Activated CD8-positive, alpha-beta T cell treated with anti-CD3 and anti-CD28 coated beads, Interleukin-2, amount 10 ng/mL, durations not matched to agents 7 days and 5 days (primary cell): ENCODE measurements at places on chromosomes 12 and 14. TPM values are rescaled to one million over a fixed set of nuclear protein-coding genes. Genes with fewer than 3 reads are reported as not detected.

The OVCH1 gene
- not detected for total RNA-seq

The RPS29 gene
- 1,224 TPM for total RNA-seq

The VPS29 gene
- 128 TPM for total RNA-seq

The SLC25A21 gene
- not detected for total RNA-seq

The DPPA3 gene
- total RNA-seq = not detected

The UNC79 gene
- total RNA-seq = not detected

The USP44 gene
- total RNA-seq = 17.1 TPM

The SERPINA12 gene
- not detected for total RNA-seq

- no peaks in the 10 kb centered on the region for H3K36me3 ChIP-seq
- H3K4me3 ChIP-seq = no peak overlapping the region
- H3K27me3 ChIP-seq = peaks cover 3% of the 10 kb centered on the region
- H3K4me1 ChIP-seq = peaks cover 9% of the 10 kb centered on the region
- no peak for DNase-seq
Measured at GRCh38 chr12:131230340-131231031, 276.8 kb downstream of the ADGRD1 start.

DNA sequence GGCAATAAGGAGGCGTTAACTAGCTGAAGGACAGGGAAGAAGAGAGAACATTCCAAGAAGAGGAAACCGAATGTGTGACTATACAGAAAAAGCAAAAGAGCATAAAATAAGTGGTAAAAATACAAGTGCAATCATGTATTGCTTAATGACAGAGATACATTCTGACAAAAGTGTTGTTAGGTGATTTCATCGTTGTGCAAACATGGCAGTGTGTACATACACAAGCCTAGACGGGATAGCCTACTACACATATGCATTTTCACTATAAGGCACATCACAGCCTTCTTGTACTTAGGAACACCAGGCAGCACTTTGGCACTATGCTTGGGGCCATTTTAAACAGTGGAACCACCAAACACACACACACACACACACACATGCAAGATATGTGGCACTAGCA is 299.3 kb downstream of the BCAT1 start:
- no peaks in the 10 kb centered on the region for H3K27me3 ChIP-seq
- DNase-seq = no peak
- no peaks in the 10 kb centered on the region for H3K36me3 ChIP-seq
- no peak overlapping the region for H3K27ac ChIP-seq
- no peaks in the 10 kb centered on the region for H3K4me1 ChIP-seq
- H3K4me3 ChIP-seq = no peak overlapping the region

DNA sequence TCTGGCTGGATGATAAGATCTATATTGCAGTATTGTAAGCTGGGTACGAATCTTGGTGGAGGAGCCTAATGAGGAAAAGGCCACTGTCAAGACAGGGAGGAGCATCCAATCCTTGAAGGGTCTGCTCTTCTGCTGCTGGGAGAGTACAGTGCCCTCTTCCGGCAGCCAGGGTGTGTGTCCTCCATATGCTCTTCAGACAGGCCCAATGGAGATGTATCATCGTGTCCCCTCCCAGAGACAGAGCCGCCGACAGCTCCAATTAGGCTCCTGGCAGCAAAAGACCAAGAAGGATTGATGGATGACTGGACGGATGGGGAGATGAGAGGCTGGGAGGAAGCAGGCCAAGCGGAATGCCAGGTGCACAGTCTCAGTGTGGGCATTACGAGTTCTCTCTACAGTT is 51.6 kb upstream of the PIWIL1 start:
- DNase-seq = no peak
- no peak overlapping the region for H3K27ac ChIP-seq
- H3K36me3 ChIP-seq = no peaks in the 10 kb centered on the region

DNA sequence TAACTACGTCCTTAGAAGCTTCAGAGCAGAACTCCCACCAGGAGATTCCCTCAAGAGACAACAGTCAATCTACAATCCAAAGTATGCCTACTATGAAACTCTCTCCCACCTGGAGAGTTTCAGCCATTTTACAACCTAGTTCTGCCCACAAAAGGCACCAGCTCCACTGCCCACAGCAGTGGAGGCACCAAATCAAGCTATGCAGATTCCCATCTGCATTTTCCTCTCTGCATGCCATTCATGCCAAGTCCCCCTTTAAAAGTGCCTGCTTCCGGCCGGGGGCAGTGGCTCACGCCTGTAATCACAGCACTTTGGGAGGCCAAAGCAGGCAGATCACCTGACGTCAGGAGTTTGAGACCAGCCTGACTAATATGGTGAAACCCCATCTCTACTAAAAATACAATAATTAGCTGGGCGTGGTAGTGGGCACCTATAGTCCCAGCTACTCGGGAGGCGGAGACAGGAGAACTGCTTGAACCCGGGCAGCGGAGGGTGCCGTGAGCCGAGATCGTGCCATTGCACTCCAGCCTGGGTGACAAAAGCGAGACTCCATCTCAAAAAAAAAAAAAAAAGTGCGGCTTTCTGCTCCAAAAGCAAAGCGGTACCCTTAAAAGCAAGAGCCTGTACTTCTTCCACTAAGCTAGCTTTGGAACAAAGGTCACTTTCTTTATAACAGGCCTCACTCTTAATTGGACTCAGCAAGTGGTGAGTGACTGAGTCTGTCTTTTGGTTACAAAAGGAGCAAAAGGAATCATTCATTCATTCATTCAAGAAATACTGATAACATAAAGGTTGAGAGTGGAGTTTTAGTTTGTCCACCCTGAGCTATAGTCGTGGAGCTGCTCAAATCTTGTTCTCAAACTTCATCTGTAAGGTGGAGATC is 10.1 kb upstream of the DLGAP5 start:
- no peak for DNase-seq
- H3K4me3 ChIP-seq = no peak overlapping the region
- H3K36me3 ChIP-seq = no peaks in the 10 kb centered on the region
- no peaks in the 10 kb centered on the region for H3K4me1 ChIP-seq

GRCh38 chr12:61863811-61864210 is 396.4 kb upstream of the USP15 start:
- H3K4me3 ChIP-seq = no peak overlapping the region
- no peak overlapping the region for H3K27ac ChIP-seq
- H3K4me1 ChIP-seq = no peaks in the 10 kb centered on the region
- H3K36me3 ChIP-seq = no peaks in the 10 kb centered on the region
- peaks cover 2% of the 10 kb centered on the region for H3K27me3 ChIP-seq

DNA sequence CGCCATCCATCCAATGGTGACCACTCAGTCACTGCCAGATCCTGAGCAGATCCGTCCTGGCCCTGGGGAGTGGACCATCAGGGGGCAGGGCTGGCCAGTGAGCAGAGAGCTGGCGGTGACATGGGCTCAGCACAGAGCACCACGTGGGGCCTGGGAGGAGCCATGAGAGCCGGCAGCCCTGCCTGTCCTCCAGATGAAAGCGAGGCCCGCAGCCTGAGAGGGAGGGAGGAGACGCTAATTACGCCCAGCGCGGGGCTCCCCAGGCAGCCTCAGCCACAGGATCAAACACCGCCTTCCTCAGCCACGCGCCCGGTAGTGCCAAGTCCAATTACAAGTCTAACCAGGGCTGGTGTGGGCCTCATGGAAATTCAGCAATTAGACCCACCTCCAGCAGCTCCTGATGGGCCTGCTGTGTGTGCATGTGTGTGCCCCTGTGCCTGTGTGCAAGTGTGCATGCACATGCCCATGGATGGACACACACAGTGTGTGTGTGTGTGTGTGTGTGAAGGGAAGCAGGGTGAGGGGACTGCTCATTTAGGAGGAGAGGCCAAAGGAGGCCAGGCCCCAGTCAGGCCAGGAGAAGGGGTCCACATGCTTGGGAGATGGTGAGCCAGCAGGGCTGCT is 68.0 kb downstream of the KIF26A start:
- no peaks in the 10 kb centered on the region for H3K27me3 ChIP-seq
- DNase-seq = no peak
- H3K4me1 ChIP-seq = no peaks in the 10 kb centered on the region
- H3K27ac ChIP-seq = no peak overlapping the region
- H3K36me3 ChIP-seq = no peaks in the 10 kb centered on the region

DNA sequence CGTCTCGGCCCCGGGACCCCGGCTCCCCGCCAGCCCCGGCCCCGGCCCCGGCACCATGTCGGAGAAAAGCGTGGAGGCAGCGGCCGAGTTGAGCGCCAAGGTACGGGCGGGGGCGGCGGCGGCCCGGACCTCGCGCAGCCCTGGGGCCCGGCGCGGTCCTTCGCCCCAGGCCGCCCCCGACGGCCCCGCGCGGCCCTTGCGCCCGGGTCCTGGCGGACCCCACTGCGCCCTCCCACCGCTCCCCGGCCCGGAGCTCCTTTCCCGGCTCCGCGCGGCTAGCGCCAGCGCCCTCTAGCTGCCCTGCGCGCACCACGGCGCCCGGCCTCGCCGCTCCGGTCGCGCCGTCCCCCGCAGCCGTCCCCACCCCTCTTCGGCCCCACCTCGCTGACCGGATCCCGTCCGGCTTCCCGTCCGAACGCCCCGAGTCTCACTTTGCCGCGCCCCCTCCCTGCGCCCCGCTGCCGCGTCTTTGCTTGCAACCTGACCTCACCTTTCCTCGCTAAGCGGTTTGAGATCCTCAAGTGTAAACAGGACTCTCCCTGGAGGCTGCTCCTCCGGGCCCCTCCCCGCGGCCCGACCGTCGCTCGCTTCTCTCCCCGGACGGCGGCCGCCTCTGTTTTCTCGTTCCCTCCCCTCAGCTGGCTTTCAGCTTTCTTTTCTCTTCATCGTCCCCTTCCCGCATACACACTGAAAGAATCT is 637 bp downstream of the PTMS start:
- peak; percentile 68 for DNase-seq
- peak overlapping the region; percentile 86 for H3K4me3 ChIP-seq
- peaks cover 34% of the 10 kb centered on the region for H3K27me3 ChIP-seq
- H3K27ac ChIP-seq = peak overlapping the region; percentile 74
- H3K36me3 ChIP-seq = peaks cover 5% of the 10 kb centered on the region

- H3K36me3 ChIP-seq = no peaks in the 10 kb centered on the region
- H3K27ac ChIP-seq = no peak overlapping the region
- no peak for DNase-seq
- no peak overlapping the region for H3K4me3 ChIP-seq
- H3K27me3 ChIP-seq = no peaks in the 10 kb centered on the region
- H3K4me1 ChIP-seq = peaks cover 24% of the 10 kb centered on the region
Measured at GRCh38 chr12:49946497-49946896, 4.0 kb upstream of the AQP2 start.

- H3K27me3 ChIP-seq = peaks cover 13% of the 10 kb centered on the region
- H3K4me3 ChIP-seq = no peak overlapping the region
- DNase-seq = no peak
- H3K27ac ChIP-seq = no peak overlapping the region
- peaks cover 4% of the 10 kb centered on the region for H3K4me1 ChIP-seq
Measured at GRCh38 chr12:39287409-39287808, 155.5 kb downstream of the KIF21A start.

DNA sequence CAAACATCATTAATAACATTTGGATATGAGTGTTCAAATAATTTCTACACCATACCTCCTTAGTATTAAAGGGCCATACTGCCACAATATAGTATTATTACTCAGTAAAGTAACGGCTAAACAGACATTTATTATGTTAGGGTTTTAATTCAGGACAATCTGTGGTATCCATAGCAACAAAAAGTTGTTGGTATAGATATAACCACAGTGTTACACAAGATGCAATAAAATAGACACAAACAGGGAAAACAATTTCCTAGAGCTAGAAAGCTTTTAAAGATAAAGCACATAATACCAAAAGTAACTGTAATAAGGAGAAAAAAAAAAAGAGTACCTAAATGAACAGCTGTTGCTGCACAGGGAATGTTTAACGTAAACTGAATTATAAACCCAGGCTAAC is 16.1 kb downstream of the CNIH1 start:
- no peak overlapping the region for H3K27ac ChIP-seq
- DNase-seq = no peak
- H3K27me3 ChIP-seq = no peaks in the 10 kb centered on the region
- no peak overlapping the region for H3K4me3 ChIP-seq

DNA sequence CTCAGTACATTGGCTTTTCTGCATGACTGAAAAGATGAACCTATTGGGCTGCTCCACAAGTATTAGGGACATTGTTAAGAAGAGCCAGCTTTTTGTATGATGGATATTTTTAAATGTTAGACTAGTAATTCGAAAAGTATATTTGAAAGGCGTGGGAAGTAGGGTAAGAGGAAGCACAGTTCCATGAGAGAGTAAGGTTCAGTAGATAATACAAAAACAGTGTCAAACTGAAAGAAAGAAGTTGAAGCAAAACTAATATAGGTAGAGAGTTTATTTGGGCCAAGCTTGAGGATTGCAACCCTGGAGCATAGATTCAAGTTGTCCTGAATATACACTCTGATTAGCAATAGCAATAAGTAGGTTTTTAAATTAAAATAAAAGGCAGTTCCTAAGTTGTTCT is 193.9 kb downstream of the RASSF9 start:
- H3K4me1 ChIP-seq = no peaks in the 10 kb centered on the region
- no peak for DNase-seq
- H3K27ac ChIP-seq = no peak overlapping the region
- H3K4me3 ChIP-seq = no peak overlapping the region
- H3K27me3 ChIP-seq = no peaks in the 10 kb centered on the region
- no peaks in the 10 kb centered on the region for H3K36me3 ChIP-seq

DNA sequence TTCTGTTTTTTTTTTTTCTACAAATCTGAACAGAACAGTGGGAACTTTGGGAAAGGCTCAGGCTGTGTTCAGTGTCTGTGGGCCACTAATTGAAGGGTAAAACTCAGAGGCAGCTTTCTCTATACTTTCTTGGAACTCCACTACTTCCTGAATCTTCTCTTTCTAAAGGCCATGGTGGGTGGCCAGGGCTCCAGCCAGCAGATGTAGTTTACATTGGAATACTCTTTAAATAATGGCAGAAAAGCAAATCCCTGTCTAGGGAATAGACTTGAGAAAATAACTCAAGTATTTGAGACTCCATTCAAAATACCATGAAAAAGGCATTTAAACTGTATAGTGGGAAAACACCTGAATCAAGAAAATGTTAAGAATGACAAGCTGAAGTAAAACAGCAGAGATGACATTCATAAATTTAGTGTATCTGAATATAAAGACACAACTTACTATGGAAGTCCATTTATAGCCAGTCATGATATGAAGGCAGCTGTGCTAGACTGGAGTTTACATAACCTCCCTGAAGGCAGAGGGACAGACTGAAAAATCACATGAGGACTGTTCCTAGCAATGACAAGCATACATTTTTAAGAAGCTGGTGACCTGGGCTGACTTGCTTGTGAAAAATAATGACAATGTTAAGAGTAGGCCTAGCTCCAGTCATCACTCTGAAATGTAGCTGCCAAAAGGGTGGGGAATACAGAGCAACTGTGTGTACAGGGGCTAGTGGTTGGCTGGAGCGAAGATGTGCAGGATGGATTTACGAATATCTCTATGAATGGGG is 168.6 kb downstream of the STXBP6 start:
- DNase-seq = no peak
- peaks cover 6% of the 10 kb centered on the region for H3K27me3 ChIP-seq
- no peaks in the 10 kb centered on the region for H3K4me1 ChIP-seq
- H3K36me3 ChIP-seq = no peaks in the 10 kb centered on the region
- no peak overlapping the region for H3K27ac ChIP-seq
- H3K4me3 ChIP-seq = no peak overlapping the region

DNA sequence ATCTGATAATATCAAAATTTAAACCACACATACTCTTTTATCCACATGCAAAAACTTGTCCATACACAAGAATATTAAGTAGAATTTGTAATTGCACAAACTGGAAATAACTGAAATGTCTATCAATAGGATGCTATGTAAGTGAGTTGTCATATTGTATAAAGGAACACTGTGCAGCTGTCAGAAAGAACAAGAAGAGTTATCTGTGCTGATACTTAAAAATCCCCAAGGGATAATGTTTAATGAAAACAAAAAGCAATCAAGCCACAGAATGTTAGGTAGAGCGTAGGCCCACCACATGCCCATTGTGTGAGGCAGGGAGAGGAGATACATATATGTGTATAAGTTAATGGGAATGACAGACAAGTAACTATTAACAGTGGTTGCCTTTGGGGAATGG is 25.9 kb upstream of the HIGD1C start:
- peaks cover 6% of the 10 kb centered on the region for H3K36me3 ChIP-seq
